Stimulated activated CD8-positive, alpha-beta memory T cell treated with anti-CD3 and anti-CD28 coated beads, Interleukin-12 subunit alpha, Interleukin-12 subunit beta, amount 100 ng/mL, for 4 hours (primary cell): ENCODE measurements at places on chromosomes 7 and 10.

DNA sequence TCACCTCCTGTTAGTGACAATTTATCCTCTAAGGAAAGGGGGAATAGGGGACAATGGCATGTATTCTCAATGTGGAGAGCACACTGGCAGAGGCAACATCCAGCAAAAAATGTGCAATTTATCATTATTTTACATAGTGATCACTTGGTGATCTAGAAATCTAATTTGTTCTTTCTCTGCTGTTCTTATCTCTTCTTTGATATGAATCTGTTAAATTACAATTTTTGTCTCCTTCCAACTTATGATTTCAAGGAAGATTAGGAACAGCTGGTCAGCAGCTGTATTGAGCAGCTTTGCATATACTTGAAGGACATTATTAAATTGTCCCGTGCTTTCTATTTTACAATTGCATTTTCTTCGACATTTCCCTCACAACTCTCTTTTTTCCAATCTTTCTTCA is 213.1 kb downstream of the MAGI2 start:
- DNase-seq: no peak

GRCh38 chr7:27616914-27617548 is 45.7 kb downstream of the HIBADH start:
- no peak for DNase-seq

- no peak for DNase-seq
Measured at GRCh38 chr10:74585231-74586087, 240.9 kb upstream of the KAT6B start.

GRCh38 chr7:116576350-116577319 is 51.8 kb downstream of the CAV1 start:
- DNase-seq: no peak

DNA sequence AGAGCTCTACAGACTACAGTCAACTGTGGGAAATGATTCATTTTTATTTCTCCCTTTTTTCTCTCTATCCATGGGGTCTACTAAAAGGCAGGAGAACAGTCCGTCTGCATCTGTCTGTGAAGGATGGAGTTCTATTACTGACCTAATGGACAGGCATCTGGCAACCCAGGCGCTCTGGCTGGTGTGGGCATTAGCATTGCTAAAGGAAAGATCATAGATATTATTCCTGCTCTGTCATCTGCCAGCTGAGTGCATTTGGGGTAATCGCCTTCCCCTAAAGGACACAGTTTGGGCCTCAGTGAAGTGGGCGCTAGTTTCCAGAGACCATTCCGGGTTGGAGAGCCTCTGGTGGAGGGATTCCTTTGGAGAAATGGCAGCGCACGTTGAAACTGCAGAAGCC is 201.3 kb upstream of the TCERG1L start:
- no peak for DNase-seq

- DNase-seq: no peak
Measured at GRCh38 chr10:61992059-61992460, 90.6 kb downstream of the ARID5B start.

GRCh38 chr7:33114976-33115375 is 5.8 kb upstream of the RP9 start:
- no peak for DNase-seq

DNA sequence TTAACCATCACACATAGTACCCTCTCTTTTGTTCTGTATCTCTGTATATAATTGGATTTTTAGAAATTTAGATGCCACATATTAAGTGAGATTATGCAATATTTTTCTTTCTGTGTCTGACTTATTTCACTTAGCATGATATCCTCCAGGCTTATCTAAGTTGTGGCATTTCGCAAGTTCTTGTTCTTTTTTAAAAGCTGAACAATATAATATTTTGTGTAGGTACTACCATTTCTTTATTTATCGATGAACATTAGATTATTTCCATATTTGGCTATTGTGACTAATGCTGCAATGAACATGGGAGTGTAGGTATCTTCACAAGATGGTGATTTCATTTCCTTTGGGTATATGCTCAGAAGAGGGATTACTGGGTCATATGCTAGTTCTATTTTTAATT is 295.0 kb downstream of the SUGCT start:
- no peak for DNase-seq

DNA sequence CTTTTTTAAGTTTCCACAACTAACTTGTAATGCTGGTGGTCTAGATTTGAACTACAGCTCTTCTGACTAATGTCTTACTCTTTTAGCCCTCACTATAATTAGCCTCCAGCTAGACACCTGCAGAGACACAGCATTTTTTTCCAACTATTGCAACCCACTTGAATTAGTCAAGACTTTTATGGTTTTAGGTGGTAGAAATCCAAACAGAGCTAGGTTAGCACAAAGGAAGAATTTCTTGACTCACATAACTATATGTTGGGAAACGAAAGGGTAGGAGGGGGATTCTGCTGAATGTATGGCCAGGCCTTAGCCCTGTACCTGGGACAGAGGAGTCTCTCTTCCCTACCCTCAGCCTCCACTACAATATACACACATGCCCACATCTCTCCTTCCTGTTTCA is 586.1 kb downstream of the INHBA start:
- no peak for DNase-seq

- DNase-seq: no peak
Measured at GRCh38 chr10:125011171-125011925, 69.4 kb downstream of the ZRANB1 start.

DNA sequence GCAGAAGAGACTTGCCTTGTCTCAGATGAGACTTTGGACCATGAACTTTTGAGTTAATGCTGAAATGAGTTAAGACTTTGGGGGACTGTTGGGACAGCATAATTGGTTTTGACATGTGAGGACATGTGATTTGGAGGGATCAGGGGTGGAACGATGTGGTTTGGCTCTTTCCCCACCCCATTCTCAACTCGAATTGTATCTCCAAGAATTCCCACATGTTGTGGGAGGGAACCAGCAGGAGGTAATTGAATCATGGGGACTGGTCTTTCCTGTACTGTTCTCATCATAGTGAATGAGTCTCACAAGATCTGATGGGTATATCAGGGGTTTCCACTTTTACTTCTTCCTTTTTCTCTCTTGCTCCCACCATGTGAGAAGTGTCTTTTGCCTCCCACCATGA is 229.7 kb upstream of the KCND2 start:
- no peak for DNase-seq

DNA sequence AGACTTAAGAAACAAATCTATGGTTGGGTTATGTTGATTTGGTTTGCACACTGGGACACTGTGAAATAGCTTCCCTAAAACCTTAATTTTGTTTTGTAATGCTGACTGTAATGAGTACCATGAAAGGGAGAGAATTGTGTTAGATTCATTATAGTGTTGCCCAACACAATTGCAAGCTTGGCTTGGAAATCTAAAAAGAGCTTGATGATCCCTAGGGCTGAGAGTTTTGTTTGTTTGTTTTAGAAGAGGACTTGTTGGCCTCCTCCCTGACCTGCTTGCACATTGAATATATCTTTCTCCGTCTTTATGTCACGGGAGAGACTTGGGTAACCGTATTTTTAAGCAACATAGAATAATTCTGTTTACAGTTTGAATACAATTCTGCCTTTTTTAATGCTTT is 410.1 kb downstream of the ARL4A start:
- DNase-seq: no peak
